ENCODE measurements at places on chromosomes 5 and 9.

- no peak for DNase-seq
These were observed 11.5 kb upstream of the FBN2 start for GRCh38 chr5:128549496-128549895.

DNA sequence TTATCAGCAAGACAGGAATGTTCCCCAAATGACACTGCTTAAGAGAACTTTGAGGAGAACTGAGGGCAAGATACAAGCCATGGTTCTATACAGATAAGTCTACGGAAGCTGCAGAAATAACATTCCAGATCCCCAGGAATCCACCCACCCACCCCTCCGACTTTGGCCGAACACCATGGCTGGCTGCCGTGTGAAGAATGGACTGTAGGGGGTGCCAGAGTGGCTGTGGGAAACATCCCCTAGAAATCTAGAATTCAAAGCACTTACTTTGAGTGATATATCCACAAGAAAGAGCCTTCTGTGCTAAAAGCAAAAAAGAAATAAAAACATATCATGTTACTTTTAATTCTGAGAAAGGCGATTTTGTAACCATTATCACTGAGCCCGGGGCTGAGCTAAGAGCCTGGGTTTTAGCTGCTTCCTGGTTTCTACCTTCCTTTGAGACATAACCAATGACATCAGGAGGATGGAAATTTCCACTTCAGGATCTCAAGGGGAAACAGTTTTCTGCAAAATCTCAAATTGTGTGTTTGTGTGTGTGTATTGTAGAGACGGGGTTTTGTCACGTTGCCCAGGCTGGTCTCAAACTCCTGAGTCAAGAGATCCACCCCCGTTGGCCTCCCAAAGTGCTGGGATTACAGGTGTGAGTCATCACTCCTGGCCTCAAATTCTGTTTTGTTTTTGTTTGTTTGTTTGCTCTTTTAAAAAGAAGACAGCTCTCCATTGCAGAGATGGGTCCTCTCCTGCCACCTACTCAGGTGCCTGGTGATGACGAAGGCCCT lies 36.4 kb downstream of the GGTA1 start:
- peak; percentile 63 for DNase-seq

DNA sequence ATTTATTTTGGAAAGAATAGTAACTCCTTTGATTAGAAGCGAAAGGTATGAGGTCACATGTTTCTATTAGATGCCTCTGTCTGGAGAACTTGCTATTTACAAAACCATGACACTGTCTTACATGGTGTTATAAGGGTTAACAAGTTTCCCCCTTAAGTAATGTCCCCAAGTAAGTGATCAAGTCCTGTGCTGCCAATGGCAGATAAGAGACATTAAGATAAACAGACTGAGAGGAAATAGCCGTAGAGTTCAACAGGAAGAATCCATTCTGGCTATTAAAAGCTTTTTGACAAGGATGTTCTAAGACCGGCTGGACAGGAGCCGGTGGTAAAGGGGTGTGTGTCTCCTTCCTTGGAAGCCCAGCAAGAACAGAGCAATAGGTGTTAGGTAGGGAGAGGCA lies 257.5 kb downstream of the GADD45G start:
- no peak for DNase-seq

- DNase-seq = no peak
These were observed 118.2 kb downstream of the GALNT10 start for GRCh38 chr5:154308443-154309370.

- DNase-seq = no peak
These were observed 310.7 kb downstream of the HCN1 start for GRCh38 chr5:45385321-45386058.

All from activated CD4-positive, alpha-beta T cell treated with anti-CD3 and anti-CD28 coated beads for 36 hours (primary cell).